Bone marrow (tissue), 2 donors: ENCODE measurements at places on chromosomes 3 and 15.

GRCh38 chr15:58227706-58228543, 89.7 kb downstream of the AQP9 start:
- no peak for DNase-seq

- no peak for DNase-seq
These were observed 22.8 kb downstream of the PLS1 start for GRCh38 chr3:142618917-142619461.

DNA sequence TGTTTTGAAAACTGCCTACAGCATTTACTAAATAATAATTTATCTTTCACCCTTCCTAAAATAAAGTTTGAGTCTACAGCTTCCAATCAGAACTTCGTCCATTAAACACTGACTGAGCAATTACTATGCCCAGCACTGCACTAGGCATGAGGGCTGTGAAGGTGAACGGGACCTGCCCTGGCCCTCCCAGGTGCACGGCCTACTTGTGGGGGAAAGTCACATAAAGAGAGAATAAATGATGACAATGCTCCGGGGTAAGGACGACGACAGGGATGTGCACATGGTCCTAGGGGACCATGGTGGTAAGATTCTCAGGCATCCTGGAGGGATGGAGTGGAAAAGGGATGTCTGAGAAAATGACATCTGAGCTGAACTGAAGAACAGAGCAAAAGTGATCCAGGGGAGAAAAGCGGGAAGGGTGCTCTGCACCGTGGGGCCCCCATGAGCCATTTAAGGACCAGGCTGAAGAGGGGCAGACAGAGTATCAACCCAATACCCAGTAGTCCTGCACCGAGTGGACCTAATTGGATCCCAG, 11.5 kb downstream of the PLA2G4F start:
- DNase-seq, result no peak

DNA sequence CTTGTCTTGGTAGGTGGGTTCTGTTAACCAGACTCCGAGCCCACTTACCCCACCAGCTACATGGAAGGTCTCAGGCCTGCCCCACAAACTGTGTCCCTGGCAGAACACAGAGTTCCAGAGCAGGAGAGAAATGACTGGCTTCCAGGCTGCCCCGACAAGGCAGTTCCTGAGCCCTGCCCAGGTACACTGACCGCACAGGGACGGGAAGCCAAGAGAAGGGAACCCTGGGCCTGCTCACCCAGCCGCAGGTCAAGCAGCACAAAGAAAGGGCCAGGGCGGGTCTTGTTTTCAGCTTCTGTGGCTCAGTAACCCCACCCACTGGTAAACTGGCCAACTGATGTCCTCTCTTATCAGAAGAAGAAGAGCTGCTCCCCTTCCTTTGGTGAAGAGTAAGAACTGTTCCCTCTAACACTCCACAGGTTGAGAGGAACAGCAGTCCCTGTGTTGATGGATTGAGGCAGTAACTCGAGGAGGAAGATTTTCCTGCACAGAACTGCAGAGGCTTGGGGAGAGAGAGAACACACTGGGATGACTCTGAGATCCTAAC, 68.4 kb downstream of the CRTC3 start:
- no peak for DNase-seq

DNA sequence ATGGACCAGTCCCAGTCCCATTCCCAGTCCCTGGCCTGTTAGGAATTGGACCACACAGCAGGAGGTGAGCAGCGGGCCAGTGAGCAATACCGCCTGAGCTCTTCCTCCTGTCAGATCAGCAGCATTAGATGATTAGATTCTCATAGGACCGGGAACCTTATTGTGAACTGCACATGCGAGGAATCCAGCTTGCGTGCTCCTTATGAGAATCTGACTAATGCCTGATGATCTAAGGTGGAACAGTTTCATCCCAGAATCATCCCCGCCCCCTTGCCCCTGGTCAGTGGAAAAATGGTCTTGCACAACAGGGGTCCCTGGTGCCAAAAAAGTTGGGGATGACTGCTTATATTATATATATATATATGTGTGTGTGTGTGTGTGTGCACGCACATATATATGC, 63.1 kb downstream of the IFT57 start:
- no peak for DNase-seq

DNA sequence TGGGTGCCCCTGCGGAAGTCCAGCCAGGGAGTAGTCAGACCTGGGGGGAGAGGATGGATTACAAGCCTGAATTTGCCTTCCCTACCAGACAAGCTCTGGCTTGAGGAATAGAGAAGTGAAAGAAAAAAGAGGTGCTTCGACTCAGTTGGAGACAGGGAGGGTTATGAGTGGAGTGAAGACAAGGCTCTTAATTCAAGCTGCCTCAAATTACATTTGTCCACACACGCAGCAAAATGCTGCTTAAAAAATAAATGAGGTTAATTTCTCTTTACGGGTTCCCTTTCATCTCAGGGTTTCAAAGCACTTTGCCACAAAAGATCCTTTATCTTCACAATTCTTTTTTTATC, 49.0 kb upstream of the SLC4A7 start:
- DNase-seq, result no peak

DNA sequence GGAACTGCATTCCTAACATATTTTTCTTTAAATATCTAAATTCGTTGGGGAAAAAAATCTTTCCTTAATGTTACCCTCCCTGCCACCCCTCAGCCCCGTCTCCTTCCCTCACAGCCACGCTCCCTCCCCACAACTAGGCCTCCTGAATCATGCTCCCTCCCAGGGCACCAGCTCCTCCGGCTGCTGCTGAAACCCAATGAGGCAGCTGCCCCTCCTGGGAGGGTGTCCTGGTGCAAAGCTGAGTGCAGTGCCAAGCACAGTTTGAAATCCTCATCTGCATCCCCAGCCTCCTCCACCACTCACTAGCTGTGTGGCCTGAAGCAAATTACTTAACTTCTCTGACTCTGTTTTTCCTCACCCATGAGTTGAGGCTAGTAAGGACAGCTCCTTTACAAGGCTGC, 2.7 kb upstream of the NR2E3 start:
- no peak for DNase-seq

DNA sequence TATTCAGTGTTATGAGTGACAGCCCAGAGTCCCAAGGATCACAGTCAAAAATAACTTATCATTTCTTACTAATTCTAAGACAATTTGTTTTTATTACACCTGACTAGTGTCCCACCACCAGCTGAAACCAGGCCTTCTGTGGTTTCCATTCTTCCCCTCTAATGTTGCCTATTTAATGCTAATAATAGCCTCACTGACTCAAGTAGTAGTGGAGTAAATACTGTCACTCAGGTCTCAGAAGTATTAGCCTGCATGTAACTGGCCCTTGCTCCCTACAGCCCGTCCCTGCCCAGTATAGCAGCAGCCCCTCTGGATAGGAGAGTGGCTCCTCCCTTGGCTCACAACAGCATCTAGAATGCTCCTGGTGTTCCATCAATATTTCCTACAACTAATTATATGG, 665.5 kb downstream of the NTRK3 start:
- no peak for DNase-seq

- no peak for DNase-seq
These were observed 86.6 kb upstream of the SLC6A11 start for GRCh38 chr3:10729439-10729838.

DNA sequence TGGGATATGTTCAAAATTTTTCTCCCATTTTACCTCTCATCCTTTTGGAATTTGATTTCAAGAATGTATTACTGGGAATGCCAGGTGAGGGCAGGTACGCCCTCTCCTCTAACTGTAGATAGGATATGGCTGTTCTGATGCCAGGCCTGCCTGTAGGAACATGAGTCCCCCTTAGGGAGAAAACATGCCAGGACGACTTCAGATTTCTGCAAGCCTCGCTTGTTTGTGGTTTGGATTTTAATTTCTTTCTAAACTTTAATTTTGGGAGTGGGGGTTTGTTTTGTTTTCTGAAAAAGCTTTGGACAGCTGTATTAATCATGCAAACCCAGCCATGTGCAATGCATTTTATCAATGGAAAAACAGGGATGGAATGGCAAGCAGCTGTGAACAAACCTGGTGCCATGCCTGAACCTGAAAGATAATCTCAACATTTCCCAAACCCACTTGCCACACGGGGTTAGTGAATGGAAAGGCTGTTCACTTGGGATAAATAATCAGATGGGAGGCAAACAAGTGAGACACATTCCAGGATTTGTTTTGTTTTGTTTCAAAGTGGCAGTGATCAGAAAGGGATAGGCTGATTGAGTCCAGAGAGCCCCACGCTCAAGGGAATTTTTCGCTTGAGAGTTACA, 207.6 kb downstream of the GAP43 start:
- no peak for DNase-seq

DNA sequence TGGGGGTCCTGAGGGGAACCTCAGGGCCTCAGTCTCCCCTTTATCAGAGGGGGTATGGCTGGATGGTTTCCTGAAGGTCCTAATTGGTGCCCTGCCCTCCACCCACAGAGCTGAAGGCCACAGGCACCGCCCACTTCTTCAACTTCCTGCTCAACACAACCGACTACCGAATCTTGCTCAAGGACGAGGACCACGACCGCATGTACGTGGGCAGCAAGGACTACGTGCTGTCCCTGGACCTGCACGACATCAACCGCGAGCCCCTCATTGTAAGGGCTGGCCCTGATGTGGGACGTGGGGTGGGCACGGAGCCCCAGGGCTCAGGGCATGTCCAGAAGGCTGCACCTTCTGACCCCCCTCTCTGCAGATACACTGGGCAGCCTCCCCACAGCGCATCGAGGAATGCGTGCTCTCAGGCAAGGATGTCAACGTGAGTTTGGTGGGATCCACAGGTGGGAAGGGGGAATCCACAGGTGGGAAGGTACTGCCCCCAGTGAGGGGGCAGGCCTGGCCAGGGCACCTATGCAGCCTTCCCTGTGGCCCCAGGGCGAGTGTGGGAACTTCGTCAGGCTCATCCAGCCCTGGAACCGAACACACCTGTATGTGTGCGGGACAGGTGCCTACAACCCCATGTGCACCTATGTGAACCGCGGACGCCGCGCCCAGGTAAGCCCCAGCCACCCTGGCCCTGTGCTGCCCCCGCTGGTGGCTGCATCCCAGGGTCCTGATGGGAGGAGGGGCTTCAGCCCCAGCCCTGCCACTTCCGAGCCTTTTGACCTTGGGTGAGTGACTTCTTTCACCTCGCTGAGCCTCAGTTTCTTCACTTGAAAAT, 17.5 kb upstream of the GNAT1 start:
- no peak for DNase-seq

- DNase-seq, result no peak
These were observed 32.7 kb downstream of the EBLN2 start for GRCh38 chr3:73094129-73094528.

GRCh38 chr3:110261141-110261540, 810.5 kb upstream of the NECTIN3 start:
- DNase-seq, result no peak

- DNase-seq, result no peak
These were observed 1.1 kb upstream of the CDV3 start for GRCh38 chr3:133572158-133573053.

DNA sequence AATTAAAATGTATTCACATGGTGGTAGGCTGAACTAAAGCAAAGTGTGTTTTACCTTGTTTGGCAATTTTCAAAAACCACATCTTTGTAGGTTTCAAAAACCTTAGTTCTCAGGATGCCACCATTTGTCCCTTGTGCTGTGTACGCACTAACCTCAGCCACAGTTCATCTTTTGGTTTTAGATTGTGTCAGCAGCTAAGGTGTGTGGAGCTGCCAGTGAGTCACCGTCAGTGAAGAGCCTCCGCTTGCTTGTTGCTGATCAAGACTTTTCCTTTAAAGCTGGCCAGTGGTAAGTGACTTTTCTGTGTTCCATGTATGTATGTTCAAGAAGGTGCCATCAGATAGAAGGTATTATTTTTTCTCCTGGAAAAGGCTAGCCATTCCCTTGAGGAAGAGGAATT, 21.1 kb downstream of the OXNAD1 start:
- DNase-seq, result no peak

DNA sequence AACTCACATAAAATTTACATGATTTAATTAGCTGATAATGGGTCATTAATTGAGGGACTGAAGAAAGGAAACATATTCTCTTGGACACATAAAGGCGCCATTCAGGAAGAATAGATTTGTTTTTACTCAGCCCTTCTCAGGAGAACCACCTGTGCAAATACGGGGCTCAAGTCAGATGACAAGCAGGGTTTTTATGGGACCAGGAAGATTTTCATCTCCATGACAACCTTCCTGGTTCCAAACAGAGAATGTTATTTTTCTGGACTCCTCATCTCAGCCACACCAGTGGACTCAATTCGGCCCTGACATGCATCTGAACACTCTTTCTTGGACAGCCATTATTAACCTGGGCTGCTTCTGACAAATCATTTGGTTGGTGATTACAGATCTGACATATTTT, 120.5 kb downstream of the PDZRN3 start:
- DNase-seq, result no peak

GRCh38 chr3:154062513-154062912, 58.7 kb upstream of the ARHGEF26 start:
- DNase-seq, result no peak

- DNase-seq, result no peak
These were observed 129.6 kb downstream of the ADAMTS17 start for GRCh38 chr15:100211855-100212850.

DNA sequence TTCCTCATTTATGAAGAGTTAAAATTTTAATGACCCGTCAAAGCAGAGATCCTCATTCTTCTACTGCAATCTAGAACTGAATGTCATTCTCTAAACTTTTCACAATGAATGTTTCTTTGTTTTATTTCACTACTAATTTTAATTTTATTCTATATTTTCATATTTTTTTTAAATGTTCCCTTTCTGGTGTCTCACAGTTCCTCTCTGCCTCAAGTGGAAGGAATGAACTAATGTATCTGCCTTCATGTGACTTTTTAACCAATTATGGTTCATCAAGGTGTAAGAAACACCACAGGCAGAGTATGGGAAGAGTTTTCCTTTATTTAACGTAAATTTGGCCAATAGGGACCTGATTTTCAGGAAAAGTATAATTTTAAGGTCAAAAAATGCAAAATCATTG, 441.7 kb downstream of the EPHA6 start:
- no peak for DNase-seq

DNA sequence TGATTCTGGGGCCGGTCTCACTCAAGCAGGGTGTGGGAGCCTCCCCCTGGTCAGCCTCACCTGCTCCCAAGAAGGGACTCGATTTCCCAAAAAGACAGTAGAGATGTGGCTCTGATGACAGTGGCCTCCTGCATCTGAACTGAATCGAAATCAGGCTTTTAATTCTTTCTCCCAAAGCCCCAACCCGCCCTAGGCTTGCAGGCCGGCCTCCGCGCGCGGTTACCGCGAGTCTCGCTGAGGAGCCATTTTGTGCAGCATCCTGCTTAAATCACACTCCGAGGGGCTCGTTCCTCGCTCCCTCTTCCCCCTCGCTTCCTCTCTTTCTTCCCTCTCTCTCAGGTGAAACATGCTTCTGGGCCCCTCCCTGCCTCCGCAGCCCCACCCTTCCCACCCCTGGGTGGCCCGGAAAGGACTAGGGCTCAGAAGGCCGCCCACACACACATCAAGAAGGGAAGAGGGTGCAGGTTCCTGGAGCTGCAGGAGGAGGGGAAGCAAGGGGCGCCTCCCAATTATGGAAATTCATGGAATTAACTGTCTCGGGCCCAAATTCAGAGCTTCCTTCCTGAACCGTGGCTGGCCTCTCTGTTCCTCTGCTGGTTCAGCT, 30.9 kb upstream of the POLG start:
- no peak for DNase-seq

- no peak for DNase-seq
These were observed 36.4 kb downstream of the CFAP100 start for GRCh38 chr3:126431103-126431534.
